CD4-positive, alpha-beta memory T cell (primary cell): ENCODE measurements at places on chromosomes 6 and 20.

GRCh38 chr6:24500683-24501082 lies 5.9 kb downstream of the ALDH5A1 start:
- H3K36me3 ChIP-seq: no peaks in the 10 kb centered on the region
- H3K27ac ChIP-seq: no peak overlapping the region
- H3K4me3 ChIP-seq: no peak overlapping the region
- no peaks in the 10 kb centered on the region for H3K27me3 ChIP-seq

GRCh38 chr20:57262301-57262700 lies 4.1 kb downstream of the BMP7 start:
- no peak for DNase-seq
- no peaks in the 10 kb centered on the region for H3K4me1 ChIP-seq
- no peaks in the 10 kb centered on the region for H3K36me3 ChIP-seq
- no peak overlapping the region for H3K27ac ChIP-seq
- no peak overlapping the region for H3K4me3 ChIP-seq

GRCh38 chr20:51258582-51259165 lies 235.8 kb upstream of the KCNG1 start:
- no peak for DNase-seq
- H3K27me3 ChIP-seq: peaks cover 5% of the 10 kb centered on the region
- no peaks in the 10 kb centered on the region for H3K36me3 ChIP-seq

DNA sequence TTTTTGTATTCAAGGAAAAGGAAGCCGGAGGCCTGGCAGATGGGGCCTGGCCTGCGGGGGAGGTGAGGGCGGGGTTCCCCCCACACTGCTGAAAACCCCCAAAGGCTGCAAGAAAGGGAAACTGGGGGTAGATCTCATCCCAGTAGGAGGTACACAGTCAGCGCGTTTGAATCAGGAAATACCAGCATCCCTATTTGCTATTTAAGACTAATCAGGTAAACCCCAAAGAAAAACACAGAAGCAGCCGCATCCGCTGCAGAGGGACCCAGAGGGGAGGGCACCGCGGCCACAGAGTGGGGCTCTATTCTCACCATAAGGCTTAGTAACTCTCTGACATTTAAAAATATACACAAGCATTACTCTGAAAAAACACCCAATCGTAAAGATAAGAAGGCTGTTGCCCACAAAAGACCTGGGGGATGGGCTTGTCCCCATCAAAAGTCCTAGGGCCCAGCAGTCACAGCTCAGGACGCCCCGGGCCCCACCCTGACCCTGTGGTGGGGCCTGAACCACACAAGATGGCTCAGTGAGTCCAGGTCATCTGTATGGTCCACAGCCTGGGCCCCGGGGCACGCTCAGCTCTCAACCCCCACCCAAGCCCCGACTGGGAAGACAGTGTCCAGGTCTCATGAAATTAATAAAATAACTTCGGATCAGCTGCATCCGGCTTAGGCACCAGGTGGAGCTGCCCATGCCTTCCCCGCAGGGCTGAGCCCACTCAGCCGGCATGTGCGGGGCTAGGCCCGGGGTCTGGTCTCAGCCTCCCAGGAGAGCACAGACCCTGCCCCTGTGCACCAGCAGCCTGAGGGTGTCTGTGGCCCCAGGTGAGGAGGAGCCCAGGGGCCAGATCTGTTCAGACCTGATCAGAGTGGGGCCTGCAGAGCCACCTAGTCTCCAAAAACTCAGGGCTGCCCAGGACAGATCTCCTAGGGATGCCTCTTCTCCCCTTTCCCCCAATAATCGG lies 31.0 kb downstream of the KCNQ2 start:
- no peak for DNase-seq
- H3K4me1 ChIP-seq: peaks cover 16% of the 10 kb centered on the region
- H3K4me3 ChIP-seq: no peak overlapping the region
- H3K36me3 ChIP-seq: no peaks in the 10 kb centered on the region

DNA sequence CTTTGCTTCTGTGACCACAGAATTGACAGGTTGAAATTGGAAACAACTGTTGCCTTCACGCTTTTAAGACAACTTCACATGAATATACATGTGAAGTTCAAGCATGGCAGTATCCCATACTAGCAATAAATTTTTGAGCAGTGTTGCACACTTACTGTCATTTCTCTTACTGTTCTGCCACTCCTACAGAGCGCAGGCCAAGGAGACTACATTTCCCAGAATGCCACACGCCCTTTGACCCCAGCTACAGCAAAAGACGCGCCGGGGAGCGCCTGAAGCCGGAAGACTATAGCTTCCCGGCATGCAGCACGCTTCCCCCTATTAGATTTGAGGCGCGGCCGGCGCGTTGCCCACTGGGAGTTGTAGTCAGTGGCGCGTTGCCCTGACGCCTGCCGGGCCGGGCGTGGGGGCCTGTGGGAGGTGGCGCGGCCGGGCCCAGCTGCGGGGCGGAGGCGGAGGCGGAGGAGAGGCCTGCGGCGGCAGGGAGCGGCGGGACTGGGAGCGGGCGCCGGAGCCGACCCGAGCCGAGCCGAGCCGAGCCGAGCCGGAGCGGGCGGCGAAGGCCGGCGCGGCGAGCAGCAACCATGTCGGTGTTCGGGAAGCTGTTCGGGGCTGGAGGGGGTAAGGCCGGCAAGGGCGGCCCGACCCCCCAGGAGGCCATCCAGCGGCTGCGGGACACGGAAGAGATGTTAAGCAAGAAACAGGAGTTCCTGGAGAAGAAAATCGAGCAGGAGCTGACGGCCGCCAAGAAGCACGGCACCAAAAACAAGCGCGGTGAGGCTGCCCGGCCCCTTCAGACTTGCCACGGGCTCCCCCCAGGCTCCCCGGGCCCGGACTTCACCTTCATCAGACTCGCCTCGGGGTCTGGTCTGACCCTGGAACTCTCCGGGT lies at the start of gene CHMP4B:
Gene CHMP4B (plus strand): TSS at position 464 of the 891 bp plus-strand sequence. CDS start 121 bp downstream, at position 585.
- no peaks in the 10 kb centered on the region for H3K36me3 ChIP-seq
- H3K27ac ChIP-seq: peak within 1 kb of the TSS; percentile 88
- no peaks in the 10 kb centered on the region for H3K27me3 ChIP-seq
- H3K4me3 ChIP-seq: peak within 1 kb of the TSS; percentile 71
- peaks cover 38% of the 10 kb centered on the region for H3K4me1 ChIP-seq
- DNase-seq: peak; percentile 99

GRCh38 chr6:6905961-6906518 lies 201.7 kb upstream of the RREB1 start:
- no peaks in the 10 kb centered on the region for H3K4me1 ChIP-seq
- H3K27ac ChIP-seq: no peak overlapping the region
- DNase-seq: no peak
- H3K27me3 ChIP-seq: no peaks in the 10 kb centered on the region

DNA sequence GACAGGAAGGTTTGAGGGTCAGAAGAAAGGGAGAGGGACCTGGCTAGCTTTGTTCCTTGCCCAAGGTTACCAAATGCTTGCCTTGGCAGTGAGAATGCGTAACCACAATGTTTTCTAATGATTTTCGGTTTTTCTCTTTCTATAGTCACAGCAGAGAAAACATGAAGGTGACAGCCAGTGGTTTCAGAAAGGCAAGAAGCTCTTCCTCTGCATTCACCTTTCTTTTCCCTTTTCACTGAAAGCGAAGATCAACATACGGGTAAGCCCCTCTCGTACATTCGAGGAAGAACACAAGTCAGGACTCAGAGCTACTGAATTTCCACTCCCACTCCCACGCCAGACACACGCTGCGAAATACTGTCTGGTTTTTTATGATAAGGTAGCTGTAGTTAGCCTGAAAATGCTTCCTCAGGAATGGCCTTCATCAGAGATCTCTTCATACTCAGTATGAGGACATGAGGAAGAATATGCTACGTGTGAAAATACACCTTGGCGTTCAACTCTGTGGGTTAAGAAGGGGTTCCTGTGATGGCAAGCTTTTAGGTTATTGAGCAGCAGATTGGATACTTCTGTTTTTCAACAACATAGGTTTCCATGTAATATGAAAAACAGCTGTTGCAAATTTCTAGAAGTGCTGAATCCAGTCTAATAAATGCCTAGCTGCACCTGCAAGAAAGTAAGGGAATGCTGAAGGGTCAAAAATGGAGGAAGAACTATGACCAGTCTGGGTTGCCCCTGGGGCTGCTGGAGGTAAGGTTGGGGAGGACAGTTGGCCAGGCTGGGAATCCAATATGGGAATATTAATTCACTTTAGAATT lies 7.4 kb upstream of the CD83 start:
- no peak overlapping the region for H3K27ac ChIP-seq
- H3K36me3 ChIP-seq: no peaks in the 10 kb centered on the region
- H3K27me3 ChIP-seq: no peaks in the 10 kb centered on the region
- no peak for DNase-seq
- peaks cover 27% of the 10 kb centered on the region for H3K4me1 ChIP-seq

DNA sequence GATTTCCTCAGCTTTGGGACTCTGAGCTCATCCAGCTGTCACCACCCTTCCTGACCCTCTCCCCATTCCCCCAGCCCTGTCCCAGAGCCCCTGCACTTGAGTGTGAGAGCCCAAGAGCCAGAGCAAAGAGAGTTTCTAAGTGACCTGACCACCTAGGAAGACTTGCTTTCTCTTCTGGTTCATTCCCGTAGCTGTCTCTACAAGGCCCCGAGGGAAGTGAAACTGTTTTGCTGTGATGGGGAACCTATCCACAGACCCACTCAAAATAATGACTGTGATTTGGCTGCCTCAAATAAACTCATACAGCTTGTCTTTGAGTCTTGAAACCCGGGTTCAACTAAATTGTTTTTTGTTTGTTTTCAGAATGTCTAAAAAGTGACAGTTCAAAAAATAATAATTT lies 74.6 kb upstream of the XRN2 start:
- no peaks in the 10 kb centered on the region for H3K36me3 ChIP-seq
- no peak overlapping the region for H3K4me3 ChIP-seq
- H3K4me1 ChIP-seq: no peaks in the 10 kb centered on the region

DNA sequence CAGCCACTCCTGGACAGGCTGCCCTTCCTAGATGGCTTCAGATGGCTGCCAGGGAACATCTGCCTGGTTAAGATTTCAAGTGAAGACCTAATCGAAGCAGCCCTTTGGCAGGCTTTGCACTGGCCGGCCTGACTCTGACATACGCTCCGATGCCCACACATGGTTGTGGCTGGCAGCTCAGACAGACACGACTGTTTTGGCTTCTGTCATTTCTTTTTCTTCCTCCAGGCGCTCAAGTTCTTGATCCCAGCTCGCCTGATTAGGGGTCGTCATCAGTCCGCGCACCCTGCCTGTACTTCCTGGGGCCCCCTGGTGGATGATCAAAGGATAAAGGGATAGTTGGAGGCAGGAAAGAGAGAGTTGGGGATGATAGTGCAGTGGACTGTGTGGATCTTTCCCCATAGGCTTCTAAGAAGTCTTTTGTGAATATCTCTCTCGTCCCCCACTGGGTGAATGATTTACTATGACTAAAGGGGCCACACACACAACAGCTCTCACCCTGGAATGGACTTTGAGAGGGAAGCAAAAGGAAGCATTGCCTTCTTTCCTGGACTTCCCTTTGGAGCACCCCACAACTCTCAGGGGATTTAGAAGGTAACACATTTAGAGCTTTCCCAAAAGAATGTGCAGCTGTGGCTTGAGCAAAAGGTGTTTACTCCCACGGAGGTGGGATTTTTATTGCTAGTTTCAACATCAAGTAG lies 21.4 kb upstream of the TRAM2 start:
- H3K4me3 ChIP-seq: no peak overlapping the region
- no peaks in the 10 kb centered on the region for H3K27me3 ChIP-seq
- no peaks in the 10 kb centered on the region for H3K36me3 ChIP-seq
- H3K27ac ChIP-seq: no peak overlapping the region

DNA sequence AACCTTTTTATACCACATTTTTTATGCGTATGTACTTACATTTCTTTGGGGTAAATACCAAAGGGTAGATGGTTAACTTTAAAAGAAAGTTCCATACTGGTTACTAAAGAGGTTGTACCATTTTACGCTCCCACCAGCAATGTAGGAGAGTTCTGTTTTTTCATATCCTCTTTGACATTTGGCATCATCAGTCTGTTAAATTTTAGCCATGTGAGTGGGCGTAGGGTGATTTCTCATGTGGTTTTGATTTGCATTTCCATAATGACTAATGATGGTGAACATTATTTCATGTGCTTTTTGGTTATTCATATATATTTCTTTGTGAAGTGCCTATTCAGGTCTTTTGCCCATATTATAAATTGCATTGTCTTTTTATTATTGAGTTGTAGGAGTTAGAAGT lies 194.2 kb downstream of the PRL start:
- no peaks in the 10 kb centered on the region for H3K4me1 ChIP-seq
- H3K4me3 ChIP-seq: no peak overlapping the region
- H3K27ac ChIP-seq: no peak overlapping the region
- no peaks in the 10 kb centered on the region for H3K27me3 ChIP-seq
- no peaks in the 10 kb centered on the region for H3K36me3 ChIP-seq

- H3K27me3 ChIP-seq: no peaks in the 10 kb centered on the region
- peak; percentile 81 for DNase-seq
- peak overlapping the region; percentile 90 for H3K4me3 ChIP-seq
- peak overlapping the region; percentile 88 for H3K27ac ChIP-seq
- peaks cover 6% of the 10 kb centered on the region for H3K36me3 ChIP-seq
Measured at GRCh38 chr6:35300848-35301247, 3.2 kb downstream of the DEF6 start.

DNA sequence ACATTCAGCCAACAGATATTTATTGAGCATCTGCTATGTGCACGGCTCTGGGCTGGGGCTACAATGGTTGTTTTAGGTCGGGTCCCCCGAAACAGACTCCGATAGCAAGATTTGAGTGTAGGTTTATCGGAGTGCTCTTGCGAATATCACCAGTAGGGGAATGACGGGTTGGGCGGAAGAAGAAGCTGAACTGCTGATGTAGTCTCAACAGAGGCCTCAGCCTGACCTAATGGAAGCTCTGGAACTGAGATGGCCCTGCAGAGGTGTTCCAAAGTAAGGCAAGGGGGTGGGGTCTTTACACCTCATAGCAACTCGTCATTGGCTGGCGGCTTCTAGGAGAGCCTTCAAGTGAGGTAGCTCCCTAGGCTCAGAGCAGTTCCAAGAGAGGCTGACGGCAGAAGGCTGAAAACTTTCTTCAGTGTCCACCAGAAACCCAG lies 1.1 kb downstream of the L3MBTL1 start:
- H3K36me3 ChIP-seq: no peaks in the 10 kb centered on the region
- peaks cover 11% of the 10 kb centered on the region for H3K4me1 ChIP-seq
- no peak for DNase-seq
- H3K27ac ChIP-seq: no peak overlapping the region

GRCh38 chr6:142329486-142330113 lies 27.8 kb downstream of the ADGRG6 start:
- no peak for DNase-seq
- no peak overlapping the region for H3K4me3 ChIP-seq
- H3K27me3 ChIP-seq: no peaks in the 10 kb centered on the region
- H3K36me3 ChIP-seq: no peaks in the 10 kb centered on the region
- H3K4me1 ChIP-seq: no peaks in the 10 kb centered on the region

GRCh38 chr6:56794421-56794820 lies 151.7 kb upstream of the DST start:
- no peak overlapping the region for H3K27ac ChIP-seq
- H3K36me3 ChIP-seq: no peaks in the 10 kb centered on the region
- no peak overlapping the region for H3K4me3 ChIP-seq
- no peaks in the 10 kb centered on the region for H3K4me1 ChIP-seq
